ENCODE measurements at places on chromosomes 12 and 14.

GRCh38 chr14:34632411-34632978 lies 2.5 kb upstream of the SNX6 start:
- no peak for DNase-seq

DNA sequence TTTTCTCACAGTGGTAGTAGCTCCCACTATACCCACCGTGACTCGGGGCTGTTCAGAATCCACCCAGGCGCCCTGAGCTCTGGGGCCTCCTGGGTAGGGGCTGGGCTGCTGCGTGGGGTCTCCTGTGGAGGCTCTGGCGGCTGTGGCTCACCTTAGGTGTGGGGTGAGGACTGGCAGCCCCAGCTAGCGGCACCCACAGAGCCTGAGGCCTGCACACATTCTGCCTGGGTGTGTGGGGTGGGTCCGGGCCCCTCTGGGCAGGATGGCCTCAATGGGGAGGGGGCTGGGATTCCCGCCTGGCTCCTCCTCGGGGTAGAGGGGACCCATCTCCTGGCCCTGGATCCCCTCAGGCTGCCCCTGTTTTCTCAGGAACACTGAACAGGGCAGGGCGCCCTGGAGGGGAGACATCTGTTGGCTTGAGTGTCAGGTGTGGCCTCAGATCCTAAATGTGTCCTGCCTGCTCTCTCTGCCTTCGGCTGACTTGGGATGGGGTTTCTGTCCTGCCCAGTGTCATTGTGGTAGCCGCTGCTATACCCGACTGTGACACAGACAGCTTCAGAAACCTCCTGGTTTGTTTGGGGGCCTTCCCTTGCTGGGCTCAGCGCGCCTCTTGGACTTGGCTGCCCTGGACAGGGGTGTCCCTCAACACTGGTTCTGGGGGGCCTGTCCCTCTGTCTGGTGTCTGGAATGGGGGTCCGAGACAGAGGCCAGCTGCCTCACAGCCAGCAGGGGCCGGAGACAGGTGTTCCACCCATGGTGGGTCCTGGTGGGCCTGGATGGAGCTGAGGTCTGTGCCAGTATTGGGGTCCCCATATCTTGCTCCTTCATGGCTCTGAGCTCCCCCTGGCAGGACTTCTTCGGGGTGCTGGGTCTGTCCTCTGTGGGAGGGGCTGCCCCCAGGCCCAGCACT lies 354.9 kb downstream of the TMEM121 start:
- no peak for DNase-seq

GRCh38 chr14:68012871-68013270 lies 193.3 kb downstream of the RAD51B start:
- no peak for DNase-seq

GRCh38 chr14:76993752-76994151 lies 34.8 kb downstream of the IRF2BPL start:
- no peak for DNase-seq

DNA sequence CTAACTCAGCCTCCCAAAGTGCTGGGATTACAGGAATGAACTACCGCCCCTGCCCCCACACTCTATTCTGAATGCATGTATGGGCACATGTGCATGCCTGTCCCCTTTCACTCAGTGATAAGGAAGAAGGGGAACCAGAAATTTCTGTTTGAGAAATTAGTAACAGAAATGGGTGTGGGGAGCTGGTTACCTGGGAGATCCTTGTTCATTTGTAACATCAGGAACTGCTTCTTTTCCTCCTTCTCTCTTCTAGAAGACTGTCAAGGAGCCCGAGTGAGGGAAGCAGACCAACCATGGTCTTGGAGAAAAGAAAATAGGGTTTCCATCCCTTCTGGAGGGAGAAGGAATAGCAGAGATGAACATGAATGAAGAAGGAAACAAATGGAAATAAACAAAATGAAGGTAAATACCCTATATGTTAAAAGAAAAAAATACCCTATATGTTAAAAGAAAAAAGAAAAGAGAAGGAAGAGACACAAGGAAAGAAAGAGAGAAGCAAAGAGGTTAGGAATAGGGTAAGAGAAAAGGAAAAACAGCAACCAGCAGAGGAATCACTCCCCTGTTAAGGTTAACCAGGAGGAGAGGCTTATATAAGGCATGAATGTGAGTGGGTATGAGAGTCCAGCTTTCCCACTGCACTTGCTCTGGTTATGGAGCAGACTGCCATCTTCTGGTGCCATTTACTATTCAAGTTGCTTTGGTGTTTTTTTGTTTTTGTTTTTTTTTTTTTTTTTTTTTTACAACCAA lies 3.3 kb downstream of the PPP1R3E start:
- no peak for DNase-seq

DNA sequence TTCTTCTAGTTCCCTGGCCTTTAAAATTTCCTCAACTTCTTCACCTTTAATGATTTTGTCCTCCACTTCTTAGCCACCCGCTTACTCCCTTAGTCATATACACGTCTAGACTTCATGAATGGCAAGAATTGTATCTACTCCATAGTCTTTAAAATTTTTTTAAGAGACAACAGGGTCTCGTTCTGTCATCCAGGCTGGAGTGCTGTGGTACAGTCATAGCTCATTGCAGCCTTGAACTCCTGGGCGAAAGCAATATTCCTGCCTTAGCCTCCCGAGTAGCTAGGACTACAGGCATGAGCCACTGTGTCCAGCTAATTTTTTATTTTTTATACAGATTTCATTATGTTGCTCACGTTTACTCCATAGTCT lies 47.9 kb downstream of the BBS10 start:
- no peak for DNase-seq

DNA sequence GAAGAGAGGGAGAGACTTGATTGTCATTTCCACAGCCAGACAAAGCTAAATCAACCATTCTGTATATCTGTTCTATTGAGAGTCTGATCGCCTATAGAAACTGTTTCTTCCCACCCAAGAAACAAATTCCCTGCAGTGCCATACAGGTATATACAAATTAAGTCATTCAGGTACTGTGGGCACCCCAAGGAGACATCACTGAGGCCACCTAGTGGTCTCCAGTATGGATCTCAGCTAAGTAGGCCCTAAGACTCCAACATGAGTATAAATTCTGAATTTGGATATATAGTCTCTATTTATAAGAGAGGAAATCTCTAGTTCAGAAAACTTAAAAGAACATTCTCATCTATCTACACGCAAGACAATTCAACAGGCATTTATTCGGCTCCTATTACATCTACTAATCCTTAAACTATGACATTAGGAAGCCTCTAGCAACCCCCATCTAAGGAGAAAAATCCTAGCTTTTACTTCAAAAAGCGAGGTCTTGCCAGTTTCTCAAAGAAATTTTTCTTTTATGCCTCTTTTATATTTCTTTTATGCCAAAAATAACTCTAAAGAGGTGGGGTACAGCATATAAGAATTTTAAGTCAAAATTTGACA lies 62.6 kb downstream of the DCAF5 start:
- DNase-seq: no peak

GRCh38 chr12:1924996-1925683 lies 6.7 kb upstream of the CACNA2D4 start:
- DNase-seq: no peak

- no peak for DNase-seq
These were observed 88.5 kb upstream of the RIN3 start for GRCh38 chr14:92425101-92425500.

GRCh38 chr14:44700694-44701093 lies 193.6 kb upstream of the FSCB start:
- DNase-seq: no peak

GRCh38 chr14:100306998-100307765 lies 938 bp upstream of the SLC25A29 start:
- DNase-seq: no peak

GRCh38 chr14:100617410-100618317 lies 30.4 kb upstream of the BEGAIN start:
- DNase-seq: no peak

DNA sequence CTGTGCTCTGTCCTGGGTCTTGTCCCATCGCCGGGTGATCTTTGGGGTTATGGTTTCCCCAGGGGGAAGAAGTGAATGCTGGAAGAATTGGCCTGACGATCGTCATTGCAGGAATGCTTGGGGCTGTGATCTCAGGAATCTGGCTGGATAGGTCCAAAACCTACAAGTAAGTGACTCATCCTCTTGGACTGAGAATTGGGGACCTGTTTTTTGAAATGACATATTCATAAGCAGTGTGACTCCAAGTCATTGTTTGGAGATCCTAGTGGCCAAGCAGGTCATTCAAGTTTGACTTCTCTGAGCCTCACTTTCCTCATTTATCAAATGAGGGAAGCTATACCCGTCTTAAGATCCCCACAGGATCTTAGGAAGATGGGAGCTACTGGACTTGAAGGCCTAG lies 25.8 kb downstream of the ERG28 start:
- no peak for DNase-seq

DNA sequence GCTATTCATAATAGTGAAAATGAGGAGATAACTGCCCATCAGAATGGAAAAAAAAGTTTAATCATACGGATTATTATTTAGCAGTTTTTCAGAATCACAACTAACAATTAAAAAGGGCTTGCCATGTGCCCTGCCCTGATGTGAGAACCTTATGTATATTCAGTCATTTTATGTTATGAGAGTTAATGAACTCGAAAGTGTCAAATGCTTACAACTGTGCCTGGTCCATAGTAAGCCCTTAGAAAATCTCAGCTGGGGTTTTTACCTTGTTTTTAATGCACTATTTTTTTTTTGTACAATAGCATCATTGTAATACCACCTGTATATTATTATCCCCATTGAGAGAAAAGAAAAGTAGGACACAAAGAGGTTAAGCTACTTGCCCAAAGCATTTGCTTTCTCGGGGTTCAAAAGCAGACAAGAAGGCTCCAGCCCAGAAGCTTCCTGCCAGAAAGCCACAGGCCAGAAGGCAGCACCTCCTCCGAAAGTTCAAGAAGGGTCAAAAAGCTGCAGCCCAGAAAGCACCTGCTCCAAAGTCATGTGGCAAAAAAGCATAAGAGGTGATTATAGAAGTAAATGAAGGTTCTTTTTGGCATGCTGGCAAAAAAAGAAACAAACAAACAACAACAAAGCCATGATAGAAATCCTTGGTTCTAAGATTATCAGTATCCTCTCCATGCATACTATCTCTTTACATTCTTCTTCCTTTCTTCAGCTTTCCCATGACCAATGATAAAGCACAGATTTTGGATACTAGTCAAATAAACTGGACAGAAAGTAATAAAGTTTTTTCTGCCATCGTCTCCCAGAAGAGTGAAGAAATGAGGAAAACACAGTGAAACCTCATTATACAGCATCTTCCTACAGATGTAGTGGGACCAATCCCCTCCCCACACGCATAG lies 59.1 kb upstream of the NAP1L1 start:
- no peak for DNase-seq

- DNase-seq: peak; percentile 80
These were observed 6.3 kb upstream of the RIN3 start for GRCh38 chr14:92507174-92507768.

DNA sequence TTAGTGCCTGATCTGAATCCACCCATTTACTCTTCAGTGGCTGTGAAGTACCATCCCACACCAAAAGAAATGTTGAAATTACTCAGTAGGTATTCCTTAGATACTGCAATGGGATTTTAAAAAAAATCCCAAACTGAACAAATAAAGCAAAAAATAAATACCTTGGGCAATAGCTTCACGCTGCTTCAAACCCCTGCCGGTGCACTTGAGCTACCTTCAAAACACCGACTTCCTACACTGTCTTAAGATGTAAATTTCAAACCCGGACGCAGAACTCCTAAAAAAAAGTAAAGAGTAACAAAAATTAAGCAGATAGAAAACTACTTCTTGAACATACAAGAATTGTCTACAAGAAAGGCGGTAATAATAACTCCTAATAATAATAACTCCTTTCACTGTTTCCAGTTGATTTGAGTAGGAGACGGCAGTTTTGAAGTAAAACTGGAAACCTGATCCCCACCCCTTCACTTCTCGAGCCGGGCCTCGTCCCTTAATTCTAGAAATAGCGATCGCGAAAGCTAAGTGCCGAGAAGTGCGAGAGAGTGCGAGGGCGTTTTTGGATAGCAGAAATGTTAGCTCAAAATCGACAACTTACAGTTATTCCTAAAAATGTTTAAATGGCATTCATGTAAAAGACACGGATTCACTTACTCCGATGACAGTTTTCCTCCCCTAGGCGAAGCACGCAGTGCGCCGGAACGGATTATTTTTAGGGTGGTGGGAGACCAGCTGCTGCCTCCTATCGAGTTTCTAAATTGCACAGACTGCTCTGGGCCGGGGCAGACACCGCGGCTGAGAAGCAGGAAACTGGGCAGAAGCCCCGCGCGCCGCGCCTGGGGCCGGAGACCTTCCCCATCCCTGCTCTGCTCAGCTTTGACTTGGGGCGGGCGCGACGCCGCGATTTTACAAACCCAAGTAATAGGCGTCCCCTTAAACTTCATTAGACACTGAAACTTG lies at the start of gene ABCC9:
Gene ABCC9, minus strand, starts transcription at position 878 of the 957 bp plus-strand sequence. CDS start 4,752 bp downstream, outside the sequence.
- peak; percentile 72 for DNase-seq

- DNase-seq: no peak
These were observed 191.5 kb upstream of the PRKD1 start for GRCh38 chr14:30118992-30119640.

GRCh38 chr12:67986632-67987031 lies 2.6 kb upstream of the IFNG-AS1 start:
- DNase-seq: no peak

DNA sequence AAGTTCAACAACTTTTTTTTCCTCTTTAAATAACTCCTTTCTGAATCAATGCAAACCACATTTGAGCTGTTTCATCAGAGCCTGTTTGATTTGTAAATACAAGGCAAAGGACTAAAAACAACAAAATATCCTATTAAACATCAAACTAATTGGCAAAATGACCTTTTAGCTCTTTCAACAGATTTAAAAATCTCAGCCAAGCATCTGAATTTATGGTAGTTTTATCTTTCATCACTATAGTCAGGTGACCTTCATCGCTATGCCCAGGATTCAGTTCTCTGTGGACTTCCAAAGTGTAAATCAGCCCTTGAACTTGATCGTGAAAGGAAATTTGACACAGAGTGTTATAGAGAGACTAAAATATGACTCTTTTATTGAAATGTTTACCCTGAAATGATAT lies 1554.5 kb upstream of the FLRT2 start:
- no peak for DNase-seq

GRCh38 chr14:38404616-38405015 lies 148.7 kb upstream of the CLEC14A start:
- no peak for DNase-seq

GRCh38 chr12:15130541-15130940 lies 90.7 kb downstream of the RERG start:
- DNase-seq: no peak

DNA sequence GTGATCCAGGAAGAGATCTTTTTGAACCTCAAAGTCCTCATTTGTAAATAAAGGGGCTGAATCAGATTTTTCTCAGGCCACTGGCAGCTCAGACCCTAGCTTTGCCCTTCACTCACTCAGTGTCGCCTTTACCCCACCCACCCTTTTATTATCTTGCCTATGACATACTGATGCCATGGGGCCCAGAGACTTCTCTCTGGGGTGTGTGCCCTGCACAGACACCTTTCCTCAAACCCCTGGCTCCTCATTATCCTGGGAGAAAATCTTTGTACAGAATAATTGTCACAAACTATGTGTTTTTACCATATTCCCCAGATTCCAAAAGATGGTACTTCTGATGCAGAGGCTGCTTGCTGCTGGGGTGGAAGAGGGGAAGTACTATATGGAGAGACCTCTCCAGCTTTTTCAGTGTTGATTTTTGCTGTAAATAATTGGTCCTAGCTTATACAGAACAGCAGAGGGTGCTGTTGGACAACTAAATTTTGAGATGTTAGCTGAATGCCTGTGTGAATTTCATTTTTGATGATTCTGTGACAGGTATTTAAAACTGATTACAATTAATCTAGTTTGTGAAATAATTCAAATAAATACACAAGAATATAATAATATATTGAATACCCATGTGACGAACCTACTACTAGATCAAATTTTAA lies 53.9 kb upstream of the DCD start:
- no peak for DNase-seq

GRCh38 chr12:98438656-98439230 lies 76.6 kb upstream of the TMPO start:
- peak; percentile 91 for DNase-seq
